ENCODE measurements at places on chromosomes 1 and 21. TPM values are rescaled to one million over a fixed set of nuclear protein-coding genes. Genes with fewer than 3 reads are reported as not detected.
A peak's percentile ranks its signal among the peaks of the same experiment; 100 is the strongest.

DNA sequence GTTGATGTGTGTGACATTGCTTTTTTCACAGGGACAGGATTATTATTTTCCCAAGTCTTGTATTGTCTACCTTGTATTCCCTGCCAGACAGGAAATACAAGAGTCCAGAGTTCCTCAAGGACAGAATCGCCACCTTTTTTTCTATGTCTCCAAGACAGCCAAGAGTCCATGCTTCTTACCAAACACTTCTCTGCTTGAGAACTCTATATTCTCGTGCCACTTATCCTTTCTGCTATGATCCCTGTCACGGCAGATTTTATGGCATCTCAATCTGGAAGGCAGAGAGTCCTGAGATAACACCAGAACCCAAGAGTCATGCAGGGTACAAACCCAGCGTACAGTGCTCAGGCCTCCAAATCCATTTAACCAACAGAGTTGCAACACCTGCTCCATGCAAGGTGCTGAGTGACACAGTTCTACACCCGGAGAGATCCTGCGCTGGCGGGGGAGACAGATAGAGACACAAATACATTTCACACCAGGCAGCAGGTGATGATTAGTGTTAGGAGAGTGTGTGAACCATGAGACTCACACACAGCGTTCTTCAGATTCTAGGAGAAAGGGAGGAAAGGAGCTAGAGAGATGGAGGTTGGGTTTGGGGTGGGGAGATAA is 107.6 kb downstream of the NAV1 start:
- H3K4me3 ChIP-seq, result no peak overlapping the region
- H3K36me3 ChIP-seq, result no peaks in the 10 kb centered on the region
- peaks cover 8% of the 10 kb centered on the region for H3K27me3 ChIP-seq

Gene KLHDC9
- 0.42 TPM for total RNA-seq

- no peaks in the 10 kb centered on the region for H3K27me3 ChIP-seq
- H3K4me1 ChIP-seq, result peaks cover 32% of the 10 kb centered on the region
- H3K4me3 ChIP-seq, result peak overlapping the region; percentile 88
These were observed 742 bp downstream of the SH3GLB1 start for GRCh38 chr1:86704972-86705664.

DNA sequence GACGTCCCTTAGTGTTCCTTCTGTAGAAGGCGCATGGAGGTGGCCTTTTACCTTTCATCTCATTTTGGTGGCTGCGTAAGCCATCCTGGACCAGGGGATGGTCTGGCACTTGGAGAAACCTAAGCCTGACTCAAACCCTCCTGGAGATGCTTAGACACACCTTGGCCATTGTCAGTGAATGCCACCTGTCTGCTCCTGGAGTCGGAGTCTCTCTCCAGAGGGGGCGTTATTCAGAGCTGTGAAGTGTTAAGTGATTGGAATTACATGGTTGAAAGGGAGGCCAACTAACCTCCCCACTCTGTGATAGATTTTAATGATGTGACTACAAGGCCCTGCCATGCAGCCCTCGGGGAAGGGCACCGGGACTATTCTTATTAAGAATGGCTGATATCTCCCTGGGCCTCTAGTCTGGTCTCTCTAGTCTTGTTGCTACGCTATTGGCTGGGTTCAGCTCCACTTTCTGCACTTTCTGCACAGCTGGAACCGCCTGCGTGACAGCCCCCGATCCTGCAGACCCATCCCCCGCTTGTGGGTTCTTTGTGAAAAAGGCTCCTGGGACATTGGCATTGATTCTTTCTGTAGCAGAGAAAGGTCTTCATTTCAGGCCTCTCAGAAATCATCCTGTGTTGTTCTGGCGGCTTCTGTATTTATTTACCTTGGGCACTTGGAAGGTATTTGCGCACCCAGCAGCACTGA is 4.2 kb downstream of the RASSF5 start:
- peaks cover 17% of the 10 kb centered on the region for H3K27me3 ChIP-seq
- H3K27ac ChIP-seq, result no peak overlapping the region
- DNase-seq, result no peak

Gene DSCAM
- total RNA-seq, result not detected

Gene CELA3A
- total RNA-seq, result not detected

- no peaks in the 10 kb centered on the region for H3K4me1 ChIP-seq
- no peak overlapping the region for H3K27ac ChIP-seq
- no peak overlapping the region for H3K4me3 ChIP-seq
- peaks cover 13% of the 10 kb centered on the region for H3K36me3 ChIP-seq
These were observed 16.2 kb downstream of the BTF3L4 start for GRCh38 chr1:52072291-52072690.

Gene GPR157
- 3.1 TPM for total RNA-seq

DNA sequence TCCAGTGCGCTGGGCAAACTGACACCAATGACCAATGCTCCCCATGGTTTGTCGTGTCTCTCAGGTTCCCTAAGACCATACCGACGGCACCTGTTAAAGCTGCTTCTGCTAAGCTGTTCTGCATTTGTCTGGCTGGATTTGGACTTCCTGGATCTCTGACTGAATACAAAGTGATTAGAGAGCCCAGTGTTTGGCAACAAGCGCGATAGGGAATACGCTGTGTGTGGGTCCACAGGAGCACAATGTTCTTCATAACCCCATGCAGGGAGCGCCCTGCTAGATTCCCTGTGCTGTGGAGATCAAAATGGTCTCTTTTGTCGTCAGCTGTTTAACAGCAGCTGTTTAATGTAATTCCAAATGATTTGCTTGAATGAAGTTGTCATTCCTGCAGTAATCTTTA is 26.0 kb upstream of the ESRRG start:
- H3K4me3 ChIP-seq, result no peak overlapping the region
- H3K4me1 ChIP-seq, result no peaks in the 10 kb centered on the region
- no peak for DNase-seq
- no peaks in the 10 kb centered on the region for H3K27me3 ChIP-seq

GRCh38 chr1:100343897-100344296 is 8.4 kb upstream of the CDC14A start:
- no peaks in the 10 kb centered on the region for H3K36me3 ChIP-seq
- no peaks in the 10 kb centered on the region for H3K4me1 ChIP-seq
- H3K27me3 ChIP-seq, result no peaks in the 10 kb centered on the region
- no peak overlapping the region for H3K4me3 ChIP-seq
- no peak overlapping the region for H3K27ac ChIP-seq

Gene SPRR2F
- not detected for total RNA-seq

Gene C1orf50
- 8.7 TPM for total RNA-seq

DNA sequence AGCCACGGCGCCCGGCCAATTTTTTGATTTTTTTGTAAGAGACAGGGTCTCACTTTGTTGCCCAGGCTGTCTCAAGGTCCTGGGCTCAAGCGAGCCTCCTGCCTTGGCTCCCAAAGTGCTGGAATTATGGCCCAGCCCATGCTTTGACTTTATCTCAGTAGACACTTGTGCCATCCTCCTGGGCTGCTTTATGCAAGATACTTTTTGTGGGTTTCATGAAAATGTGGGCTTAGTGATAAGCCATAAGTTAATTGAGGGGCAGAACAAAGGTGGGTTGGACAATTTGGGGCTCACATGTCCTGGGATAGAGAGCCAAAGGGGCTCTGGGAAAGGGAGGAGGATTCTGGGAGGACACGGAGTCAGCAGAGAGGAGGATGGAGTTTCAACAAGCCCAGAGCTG is 22.0 kb downstream of the ALPL start:
- no peak overlapping the region for H3K27ac ChIP-seq
- no peaks in the 10 kb centered on the region for H3K36me3 ChIP-seq
- no peaks in the 10 kb centered on the region for H3K27me3 ChIP-seq
- no peaks in the 10 kb centered on the region for H3K4me1 ChIP-seq
- DNase-seq, result no peak

Gene AMPD1
- total RNA-seq, result not detected

Gene STIL
- 18.4 TPM for total RNA-seq

- H3K27ac ChIP-seq, result no peak overlapping the region
- H3K4me1 ChIP-seq, result no peaks in the 10 kb centered on the region
- no peak for DNase-seq
These were observed 72.1 kb downstream of the UCK2 start for GRCh38 chr1:165899461-165899941.

- no peaks in the 10 kb centered on the region for H3K4me1 ChIP-seq
- H3K27me3 ChIP-seq, result peaks cover 16% of the 10 kb centered on the region
- DNase-seq, result no peak
- no peaks in the 10 kb centered on the region for H3K36me3 ChIP-seq
These were observed 4.6 kb downstream of the MYCL start for GRCh38 chr1:39896909-39897685.

GRCh38 chr1:15304708-15305467 is 57.9 kb downstream of the FHAD1 start:
- H3K36me3 ChIP-seq, result no peaks in the 10 kb centered on the region
- no peaks in the 10 kb centered on the region for H3K27me3 ChIP-seq
- no peak overlapping the region for H3K27ac ChIP-seq
- H3K4me3 ChIP-seq, result no peak overlapping the region

GRCh38 chr21:27134516-27134915 is 167.6 kb upstream of the ADAMTS5 start:
- H3K4me3 ChIP-seq, result no peak overlapping the region
- no peak overlapping the region for H3K27ac ChIP-seq
- no peaks in the 10 kb centered on the region for H3K36me3 ChIP-seq
- H3K27me3 ChIP-seq, result no peaks in the 10 kb centered on the region
- no peak for DNase-seq

- no peaks in the 10 kb centered on the region for H3K36me3 ChIP-seq
- no peak for DNase-seq
- H3K27me3 ChIP-seq, result no peaks in the 10 kb centered on the region
- no peak overlapping the region for H3K27ac ChIP-seq
These were observed 116.5 kb downstream of the SMYD2 start for GRCh38 chr1:214397497-214397896.

GRCh38 chr1:29234471-29234870 is 1.9 kb upstream of the PTPRU start:
- no peaks in the 10 kb centered on the region for H3K36me3 ChIP-seq
- H3K4me1 ChIP-seq, result peaks cover 30% of the 10 kb centered on the region
- no peak overlapping the region for H3K27ac ChIP-seq
- no peak overlapping the region for H3K4me3 ChIP-seq
- H3K27me3 ChIP-seq, result peaks cover 29% of the 10 kb centered on the region
- no peak for DNase-seq

Gene RCSD1
- 45.9 TPM for total RNA-seq

DNA sequence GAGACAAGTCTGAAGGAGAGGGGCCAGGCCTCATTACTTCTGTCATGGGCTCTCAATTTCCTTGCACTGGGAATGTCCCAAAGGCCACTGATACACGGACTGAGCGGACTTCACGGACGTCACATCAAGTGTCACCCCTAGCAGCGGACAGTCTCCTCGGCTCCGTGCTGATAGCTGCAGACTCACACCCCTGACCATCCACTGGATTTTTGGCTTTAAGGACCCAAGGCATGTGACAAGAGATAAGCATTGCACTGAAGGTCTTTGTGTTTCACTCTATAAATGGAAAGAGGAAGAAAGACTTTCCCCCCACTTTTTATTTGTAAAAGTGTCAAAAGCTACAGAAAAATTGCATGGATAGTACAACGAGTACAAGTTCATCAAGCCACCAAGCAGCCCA is 200.4 kb upstream of the FGGY start:
- H3K27me3 ChIP-seq, result no peaks in the 10 kb centered on the region
- H3K4me3 ChIP-seq, result no peak overlapping the region
- H3K36me3 ChIP-seq, result no peaks in the 10 kb centered on the region

DNA sequence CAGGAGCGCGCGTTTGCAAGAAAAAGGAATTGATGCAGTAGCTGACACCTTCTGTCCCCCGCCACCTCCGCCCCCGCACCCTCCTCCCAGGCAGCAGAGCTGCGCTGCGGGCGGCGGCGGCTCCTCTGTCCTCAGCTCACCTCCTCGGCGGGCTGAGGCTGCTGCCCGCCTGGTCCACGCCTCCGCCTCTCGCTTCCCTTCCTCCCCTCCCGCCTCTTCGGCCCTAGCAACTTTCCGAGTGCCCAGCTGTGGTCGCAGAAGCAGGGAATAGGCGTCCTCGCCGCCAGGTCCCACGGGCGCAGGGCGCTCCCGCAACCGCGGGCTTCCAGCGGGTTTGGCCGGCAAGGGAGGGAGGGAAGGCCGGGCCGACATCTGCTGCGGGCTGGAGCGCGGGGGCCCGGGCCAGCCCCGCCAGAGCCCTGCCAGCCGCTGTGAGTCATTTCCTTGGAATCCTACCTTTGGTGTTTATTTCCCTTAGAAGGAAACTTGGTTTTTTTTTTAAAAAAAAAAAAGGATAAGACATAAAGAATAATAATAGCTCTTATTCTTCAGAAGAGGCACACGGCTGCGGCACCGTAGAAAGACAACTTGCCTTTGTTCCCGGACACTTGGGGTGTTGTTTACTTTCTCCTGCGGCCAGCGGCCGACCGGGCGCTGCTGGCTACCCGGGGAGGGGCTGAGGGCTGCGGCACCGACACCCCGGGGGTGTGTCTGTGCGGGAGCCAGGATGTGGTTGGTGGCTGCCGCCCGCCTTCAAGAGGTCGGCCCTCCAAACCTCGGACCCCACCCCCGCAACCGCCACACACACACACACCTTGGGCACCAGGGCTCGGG is 1.1 kb downstream of the SERTAD4 start:
- DNase-seq, result no peak
- no peaks in the 10 kb centered on the region for H3K36me3 ChIP-seq
- H3K27me3 ChIP-seq, result peaks cover 19% of the 10 kb centered on the region
- H3K4me3 ChIP-seq, result no peak overlapping the region

GRCh38 chr1:2845869-2846268 is 44.4 kb upstream of the TTC34 start:
- no peaks in the 10 kb centered on the region for H3K4me1 ChIP-seq
- H3K27me3 ChIP-seq, result peaks cover 3% of the 10 kb centered on the region

GRCh38 chr1:8711151-8711550 is 106.3 kb downstream of the RERE start:
- no peaks in the 10 kb centered on the region for H3K36me3 ChIP-seq
- DNase-seq, result no peak
- no peak overlapping the region for H3K27ac ChIP-seq
- no peak overlapping the region for H3K4me3 ChIP-seq

GRCh38 chr1:30373471-30374399 is 349.6 kb downstream of the MATN1 start:
- no peaks in the 10 kb centered on the region for H3K27me3 ChIP-seq
- no peaks in the 10 kb centered on the region for H3K36me3 ChIP-seq
- H3K4me1 ChIP-seq, result no peaks in the 10 kb centered on the region
- DNase-seq, result no peak
- no peak overlapping the region for H3K27ac ChIP-seq

Data from CD8-positive, alpha-beta memory T cell (primary cell).